IgD-negative memory B cell (primary cell): ENCODE measurements at places on chromosomes 3 and 15. TPM values are rescaled to one million over a fixed set of nuclear protein-coding genes. Genes with fewer than 3 reads are reported as not detected.

Gene SLC12A6
- 8.7 TPM for polyA plus RNA-seq

Gene SPINT1
- 12.6 TPM for polyA plus RNA-seq

Gene P2RY14
- polyA plus RNA-seq, result 4.8 TPM

Gene PIGZ
- 2.1 TPM for polyA plus RNA-seq

Gene MORC1
- not detected for polyA plus RNA-seq

Gene CEMIP
- polyA plus RNA-seq, result not detected

Gene UQCRC1
- 147 TPM for polyA plus RNA-seq
